ENCODE measurements at places on chromosomes 1 and 21. TPM values are rescaled to one million over a fixed set of nuclear protein-coding genes. Genes with fewer than 3 reads are reported as not detected.

LDLRAD1 gene
- not detected for total RNA-seq

C1orf94 gene
- total RNA-seq, result not detected

- no peaks in the 10 kb centered on the region for H3K4me1 ChIP-seq
- no peak overlapping the region for H3K27ac ChIP-seq
- H3K27me3 ChIP-seq, result no peaks in the 10 kb centered on the region
- DNase-seq, result no peak
Measured at GRCh38 chr1:74357150-74357549, 122.0 kb downstream of the TNNI3K start.

DNA sequence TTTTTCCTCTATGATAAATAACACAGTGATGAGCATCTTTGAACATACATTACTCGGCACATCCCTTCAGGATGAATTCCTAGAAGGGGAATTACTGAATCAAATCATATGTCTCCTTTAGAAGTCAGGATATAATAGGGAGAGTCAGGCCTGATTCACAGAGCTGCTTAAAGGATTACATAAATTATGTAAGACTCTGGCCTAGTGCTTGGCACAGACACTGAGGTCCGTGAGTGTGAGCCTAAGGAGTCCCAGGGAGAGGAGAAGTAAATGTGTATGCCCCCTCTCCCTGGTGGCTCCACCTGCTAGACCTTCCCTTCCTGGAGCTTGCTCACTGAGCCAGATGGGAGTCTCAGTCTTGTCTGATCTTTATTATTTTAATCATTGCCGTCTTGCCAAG lies 8.6 kb upstream of the FOXE3 start:
- H3K27me3 ChIP-seq, result no peaks in the 10 kb centered on the region
- no peaks in the 10 kb centered on the region for H3K36me3 ChIP-seq
- H3K4me3 ChIP-seq, result no peak overlapping the region
- H3K4me1 ChIP-seq, result no peaks in the 10 kb centered on the region
- H3K27ac ChIP-seq, result no peak overlapping the region

DNA sequence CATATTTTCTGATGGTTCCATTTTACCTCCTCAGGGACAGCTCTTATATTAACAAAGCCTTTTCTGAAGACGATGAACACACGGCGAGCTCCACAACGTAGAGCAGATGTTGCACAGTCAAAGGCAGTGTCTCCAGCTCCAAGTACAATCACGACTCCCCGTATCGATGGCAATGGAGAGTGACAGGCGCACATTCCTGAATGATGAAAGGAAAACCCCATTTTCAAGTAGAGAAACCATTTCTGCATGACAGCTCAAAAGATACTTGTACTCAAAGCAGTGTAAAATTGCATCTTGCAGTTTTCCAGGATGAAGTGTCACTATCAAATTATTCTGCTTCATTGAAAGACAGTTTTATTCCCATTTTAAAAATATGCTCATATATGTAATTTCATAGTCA lies 327.6 kb downstream of the DPYD start:
- H3K4me1 ChIP-seq, result no peaks in the 10 kb centered on the region
- no peak for DNase-seq
- H3K36me3 ChIP-seq, result no peaks in the 10 kb centered on the region
- no peaks in the 10 kb centered on the region for H3K27me3 ChIP-seq

- H3K4me3 ChIP-seq, result no peak overlapping the region
- DNase-seq, result no peak
- H3K27ac ChIP-seq, result no peak overlapping the region
- H3K36me3 ChIP-seq, result peaks cover 18% of the 10 kb centered on the region
- peaks cover 18% of the 10 kb centered on the region for H3K4me1 ChIP-seq
Measured at GRCh38 chr1:36239941-36240637, 15.8 kb downstream of the THRAP3 start.

DNA sequence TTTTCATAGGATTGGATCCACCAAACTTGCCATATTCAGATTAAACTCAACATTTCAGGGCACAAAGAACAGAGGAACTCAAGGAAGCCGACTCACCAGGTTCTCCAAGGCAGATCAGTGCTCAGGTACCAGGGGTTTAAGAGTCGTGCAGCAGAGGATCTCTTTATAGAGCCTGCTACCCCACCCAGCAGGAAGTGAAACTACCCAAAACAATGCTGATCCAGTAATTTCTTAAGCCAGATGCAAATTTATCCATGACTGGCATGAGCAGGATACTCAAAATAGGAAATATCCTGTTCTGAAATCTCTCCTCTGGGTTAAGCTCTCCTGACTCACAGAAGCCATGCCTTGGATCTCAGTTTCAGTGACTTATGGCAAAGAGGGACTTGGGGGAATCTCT lies at the start of gene SPRR2A:
SPRR2A (minus strand) TSS at position 138 of the 400 bp plus-strand sequence. CDS start 777 bp downstream, outside the sequence.
- no peak for DNase-seq
- no peak within 1 kb of the TSS for H3K4me3 ChIP-seq
- no peak within 1 kb of the TSS for H3K27ac ChIP-seq
- H3K27me3 ChIP-seq, result no peaks in the 10 kb centered on the region

Measured in suprapubic skin (tissue), 4 donors.